ENCODE measurements at places on chromosomes 7 and 10. TPM values are rescaled to one million over a fixed set of nuclear protein-coding genes. Genes with fewer than 3 reads are reported as not detected.

The PKD2L1 gene
- 0.25 TPM for total RNA-seq

The GPR158 gene
- not detected for total RNA-seq

The SFRP5 gene
- not detected for total RNA-seq

The KLLN gene
- total RNA-seq = 1.1 TPM

DNA sequence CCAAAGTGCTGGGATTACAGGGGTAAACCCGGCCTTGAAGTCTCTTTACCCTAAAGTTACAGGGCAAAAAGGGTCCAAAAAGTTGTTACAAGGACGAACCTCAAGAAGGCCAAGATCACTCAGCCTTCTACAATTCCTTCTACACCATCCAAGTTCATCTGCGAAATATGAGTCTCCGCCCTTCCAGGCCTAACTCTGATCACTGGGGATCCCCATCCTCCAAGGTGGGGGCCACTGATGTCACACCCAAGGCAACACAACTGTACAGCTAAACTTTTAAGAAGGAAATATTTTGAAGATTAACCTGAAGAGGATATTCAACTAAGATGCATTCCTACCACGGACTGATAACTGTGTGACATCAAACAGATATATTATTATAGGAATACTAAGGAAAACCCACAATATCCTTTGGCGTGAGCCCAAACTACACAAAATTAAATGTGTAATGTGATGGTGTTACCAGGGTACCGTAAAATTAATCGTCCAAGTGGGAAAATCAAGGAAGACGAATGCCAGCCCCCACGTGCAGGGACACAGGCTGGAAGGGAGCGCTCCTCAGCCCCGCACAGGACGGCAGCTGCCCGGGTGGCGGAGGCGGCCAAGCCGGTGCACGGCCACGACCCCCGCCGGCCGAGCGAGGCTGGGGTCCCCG is 1.0 kb downstream of the PAXIP1 start:
- H3K4me1 ChIP-seq = peaks cover 24% of the 10 kb centered on the region
- H3K4me3 ChIP-seq = peak overlapping the region; percentile 86
- peak; percentile 55 for DNase-seq
- peaks cover 23% of the 10 kb centered on the region for H3K36me3 ChIP-seq

DNA sequence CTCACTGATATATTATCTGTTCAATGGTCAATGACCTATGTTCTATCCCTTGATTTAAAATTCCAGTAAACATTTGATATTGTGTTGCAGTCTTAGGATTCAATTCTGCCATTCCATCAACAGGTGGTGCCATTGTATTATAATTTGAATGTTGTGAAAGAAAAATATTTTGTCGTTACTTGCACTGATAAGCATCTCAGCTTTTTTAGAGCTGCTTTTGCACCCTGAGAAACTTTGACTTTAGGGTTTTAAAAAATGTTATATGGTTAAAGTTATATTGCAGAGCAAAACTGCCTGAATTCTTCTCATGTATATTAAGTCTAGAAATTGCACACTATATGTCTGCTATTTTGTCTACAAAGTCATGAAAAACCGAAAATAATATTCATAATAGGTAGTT is 18.8 kb upstream of the MINDY3 start:
- no peaks in the 10 kb centered on the region for H3K27me3 ChIP-seq
- H3K4me1 ChIP-seq = no peaks in the 10 kb centered on the region
- H3K36me3 ChIP-seq = no peaks in the 10 kb centered on the region

DNA sequence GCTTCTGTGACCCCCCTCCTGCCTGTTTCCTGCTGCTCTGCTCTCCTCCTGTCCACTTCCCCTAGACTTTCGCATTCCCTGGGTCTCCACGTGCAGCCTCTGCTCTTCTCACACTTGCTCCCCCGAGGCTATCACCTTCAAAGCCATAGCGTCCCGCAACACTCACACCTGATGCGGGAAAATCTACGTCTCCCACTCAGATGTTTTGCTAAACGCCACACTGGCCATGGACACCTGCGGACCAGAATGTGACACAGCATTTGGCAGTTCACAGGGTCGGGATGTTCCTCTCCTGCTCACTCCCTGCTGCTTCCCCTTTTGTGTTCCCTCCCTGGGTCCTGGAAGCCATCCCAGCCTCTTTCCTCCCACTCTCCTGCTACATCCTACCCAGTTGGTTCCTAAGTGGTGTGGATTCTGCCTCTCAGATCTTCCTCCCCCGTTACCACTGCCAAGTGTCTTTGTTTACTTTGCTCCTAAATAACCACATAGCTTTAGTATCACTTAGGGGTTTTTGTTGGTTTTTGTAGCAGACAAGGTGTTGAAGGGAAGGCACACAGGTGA is 33.7 kb upstream of the RBM33 start:
- no peak overlapping the region for H3K27ac ChIP-seq
- DNase-seq = no peak
- H3K4me1 ChIP-seq = no peaks in the 10 kb centered on the region
- H3K4me3 ChIP-seq = no peak overlapping the region

GRCh38 chr10:90451283-90451682 is 406.6 kb downstream of the HTR7 start:
- H3K27ac ChIP-seq = no peak overlapping the region
- no peaks in the 10 kb centered on the region for H3K4me1 ChIP-seq
- H3K36me3 ChIP-seq = no peaks in the 10 kb centered on the region
- H3K4me3 ChIP-seq = no peak overlapping the region

DNA sequence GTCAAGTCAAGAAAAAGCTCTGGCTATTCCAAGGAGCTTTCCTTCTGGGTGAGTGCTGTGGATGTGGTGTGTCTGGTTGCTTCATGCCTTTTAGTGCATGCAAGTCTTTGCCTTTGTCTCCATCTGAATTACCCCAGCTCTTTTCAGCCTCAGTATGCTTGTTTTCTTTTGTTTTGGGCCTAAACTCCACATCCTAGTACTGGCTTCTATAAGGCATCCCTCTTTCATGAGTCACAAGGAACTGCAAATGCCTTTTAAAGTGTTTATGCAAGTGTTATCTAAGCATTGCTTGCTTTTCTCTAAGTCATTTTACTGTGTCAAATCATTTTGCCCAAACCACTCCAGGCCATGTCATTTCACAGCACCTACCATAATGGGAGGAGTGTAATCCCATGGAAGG is 132.1 kb downstream of the PLCE1 start:
- DNase-seq = no peak
- no peak overlapping the region for H3K27ac ChIP-seq
- no peak overlapping the region for H3K4me3 ChIP-seq
- no peaks in the 10 kb centered on the region for H3K36me3 ChIP-seq
- H3K4me1 ChIP-seq = no peaks in the 10 kb centered on the region
- H3K27me3 ChIP-seq = no peaks in the 10 kb centered on the region

GRCh38 chr10:21675157-21675796 is 141.2 kb downstream of the MLLT10 start:
- no peak overlapping the region for H3K27ac ChIP-seq
- peaks cover 3% of the 10 kb centered on the region for H3K4me1 ChIP-seq
- no peak overlapping the region for H3K4me3 ChIP-seq
- H3K36me3 ChIP-seq = peaks cover 9% of the 10 kb centered on the region
- peak; percentile 67 for DNase-seq

DNA sequence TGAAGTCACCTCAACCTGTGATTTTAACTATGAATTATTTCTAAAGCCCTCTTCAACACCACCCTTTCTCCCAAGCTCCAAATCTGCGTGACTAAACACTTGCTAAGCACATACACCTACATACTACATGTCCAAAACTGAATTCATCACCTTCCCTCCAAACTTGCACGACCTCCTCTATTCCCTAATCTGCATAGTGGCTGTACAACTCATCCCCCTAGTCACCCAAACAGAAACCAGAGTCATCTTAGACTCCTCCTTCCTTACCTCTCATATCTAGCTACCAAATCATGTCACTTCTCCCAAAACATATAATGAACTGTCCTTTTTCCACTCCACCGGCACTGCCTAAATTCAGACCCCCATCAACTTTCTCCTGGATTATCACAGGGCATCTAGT is 16.2 kb downstream of the ARHGAP21 start:
- no peak for DNase-seq
- no peaks in the 10 kb centered on the region for H3K4me1 ChIP-seq
- no peaks in the 10 kb centered on the region for H3K36me3 ChIP-seq
- H3K27ac ChIP-seq = no peak overlapping the region
- no peak overlapping the region for H3K4me3 ChIP-seq

DNA sequence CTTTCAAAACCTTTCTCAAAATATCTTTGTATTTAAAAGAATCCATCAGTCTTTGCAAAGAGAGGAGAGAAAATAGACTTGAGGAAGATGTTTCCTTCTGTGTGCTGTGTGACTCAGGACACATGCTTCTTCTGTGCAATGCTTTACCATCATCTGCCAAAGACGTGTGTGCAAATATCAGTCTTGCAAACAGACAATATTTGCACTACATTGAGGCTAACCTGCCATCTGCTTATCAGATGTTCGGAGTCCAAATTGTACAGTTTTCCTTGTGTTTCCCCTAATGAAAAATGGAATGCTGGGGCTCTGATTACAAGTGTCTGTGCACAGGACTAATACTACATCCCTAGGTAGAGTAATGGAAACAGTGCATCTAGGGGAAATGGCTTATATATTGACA is 353.1 kb upstream of the LRRTM3 start:
- DNase-seq = no peak
- no peaks in the 10 kb centered on the region for H3K36me3 ChIP-seq
- H3K27ac ChIP-seq = no peak overlapping the region
- no peak overlapping the region for H3K4me3 ChIP-seq
